ENCODE measurements at places on chromosomes 1 and 21.

GRCh38 chr1:235657269-235657668 lies 7.7 kb upstream of the GNG4 start:
- no peak for DNase-seq

GRCh38 chr1:161218301-161219077 lies 3.4 kb downstream of the FCER1G start:
- no peak for DNase-seq

- no peak for DNase-seq
These were observed 126.8 kb upstream of the COL6A1 start for GRCh38 chr21:45854690-45855247.

DNA sequence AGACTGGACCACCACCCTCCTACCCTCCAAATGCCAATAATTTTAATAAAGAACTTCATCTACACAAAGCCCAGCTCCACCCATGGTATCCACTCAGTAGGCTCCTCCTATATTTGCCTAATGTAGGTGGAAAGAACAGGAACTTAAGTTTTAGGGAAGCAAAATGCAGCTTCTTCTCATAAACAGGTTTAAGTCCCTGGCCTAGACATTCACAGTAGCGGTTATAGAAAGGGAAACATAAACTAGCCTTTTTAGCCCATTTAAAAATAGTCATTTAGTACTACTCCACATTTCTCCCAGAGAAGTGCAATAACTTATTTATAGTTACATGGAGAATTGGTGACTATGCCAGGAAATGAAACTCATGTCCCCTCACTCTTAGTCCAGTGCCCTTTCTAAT lies 56.6 kb upstream of the CPLANE2 start:
- DNase-seq = no peak

- no peak for DNase-seq
These were observed 76.2 kb upstream of the KIAA1614 start for GRCh38 chr1:180836449-180836848.

DNA sequence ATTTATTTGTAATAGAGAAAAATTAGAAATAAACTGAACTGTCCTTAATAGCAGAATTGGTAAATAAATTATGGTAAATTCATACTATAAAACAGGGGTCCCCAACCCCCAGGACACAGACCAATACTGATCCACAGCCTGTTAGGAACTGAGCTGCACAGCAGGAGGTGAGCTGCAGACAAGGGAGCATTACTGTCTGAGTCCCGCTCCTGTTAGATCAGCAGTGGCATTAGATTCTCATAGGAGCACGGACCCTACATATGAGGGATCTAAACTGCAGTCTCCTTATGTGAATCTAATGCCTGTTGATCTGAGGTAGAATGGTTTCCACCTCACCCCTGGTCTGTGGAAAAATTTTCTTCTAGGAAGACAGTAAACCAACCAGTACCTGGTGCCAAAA lies 7.5 kb downstream of the WDR47 start:
- DNase-seq = no peak

DNA sequence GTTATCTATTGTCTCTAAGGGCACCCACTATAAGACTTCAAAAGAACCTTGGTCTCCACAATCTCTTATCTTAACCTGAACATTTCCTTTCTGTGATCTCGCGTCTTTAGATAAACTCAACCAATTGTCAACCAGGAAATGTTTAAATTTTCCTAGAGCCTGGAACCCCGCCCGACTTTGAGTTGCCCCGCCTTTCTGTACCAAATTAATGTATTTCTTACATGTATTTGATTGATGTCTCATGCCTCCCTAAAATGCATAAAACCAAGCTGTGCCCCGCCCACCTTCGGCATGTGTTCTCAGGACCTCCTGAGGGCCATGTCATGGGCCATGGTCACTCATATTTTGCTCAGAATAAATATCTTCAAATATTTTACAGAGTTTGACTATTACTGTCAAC lies 5.9 kb upstream of the CXADR start:
- no peak for DNase-seq

GRCh38 chr1:8641377-8641997 lies 176.0 kb downstream of the RERE start:
- DNase-seq = no peak

GRCh38 chr21:46152927-46153246 lies 2.5 kb downstream of the FTCD start:
- DNase-seq = no peak

GRCh38 chr1:110118636-110119396 lies 6.6 kb downstream of the UBL4B start:
- no peak for DNase-seq

GRCh38 chr21:33070998-33071769 lies 1.2 kb downstream of the OLIG1 start:
- no peak for DNase-seq

- no peak for DNase-seq
These were observed 30.9 kb upstream of the CACYBP start for GRCh38 chr1:174968750-174969244.

DNA sequence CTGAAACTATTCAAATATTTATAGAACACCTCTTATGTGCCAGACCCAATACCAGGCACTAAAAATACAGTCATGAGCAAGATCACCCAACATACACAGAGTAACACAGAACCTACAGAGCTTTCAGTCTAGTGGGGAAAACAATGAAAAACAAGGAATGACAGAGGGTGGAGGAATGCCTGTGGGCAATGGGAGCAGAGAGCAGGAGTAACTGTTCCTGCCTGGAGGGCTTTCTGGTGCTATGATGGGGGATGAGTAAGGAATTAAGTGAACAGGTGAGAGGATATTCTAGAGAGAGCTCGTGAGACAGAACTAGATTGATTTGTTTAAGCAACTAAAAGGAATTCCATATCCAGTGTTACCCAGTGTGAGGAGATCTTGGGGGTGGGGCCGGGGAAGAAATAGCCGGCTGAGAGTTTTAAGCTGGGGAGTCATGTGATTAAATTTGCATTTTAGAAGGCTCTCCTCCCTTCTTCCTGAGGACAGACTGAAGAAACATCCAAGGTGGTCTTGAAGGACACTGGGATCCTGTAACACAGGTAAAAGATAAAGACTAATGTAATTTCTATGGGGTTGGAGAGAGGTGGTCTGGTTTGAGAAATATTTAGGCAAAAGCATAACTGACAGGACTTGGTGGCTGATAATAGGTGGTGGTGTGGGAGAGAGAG lies 2.1 kb upstream of the CD53 start:
- no peak for DNase-seq

DNA sequence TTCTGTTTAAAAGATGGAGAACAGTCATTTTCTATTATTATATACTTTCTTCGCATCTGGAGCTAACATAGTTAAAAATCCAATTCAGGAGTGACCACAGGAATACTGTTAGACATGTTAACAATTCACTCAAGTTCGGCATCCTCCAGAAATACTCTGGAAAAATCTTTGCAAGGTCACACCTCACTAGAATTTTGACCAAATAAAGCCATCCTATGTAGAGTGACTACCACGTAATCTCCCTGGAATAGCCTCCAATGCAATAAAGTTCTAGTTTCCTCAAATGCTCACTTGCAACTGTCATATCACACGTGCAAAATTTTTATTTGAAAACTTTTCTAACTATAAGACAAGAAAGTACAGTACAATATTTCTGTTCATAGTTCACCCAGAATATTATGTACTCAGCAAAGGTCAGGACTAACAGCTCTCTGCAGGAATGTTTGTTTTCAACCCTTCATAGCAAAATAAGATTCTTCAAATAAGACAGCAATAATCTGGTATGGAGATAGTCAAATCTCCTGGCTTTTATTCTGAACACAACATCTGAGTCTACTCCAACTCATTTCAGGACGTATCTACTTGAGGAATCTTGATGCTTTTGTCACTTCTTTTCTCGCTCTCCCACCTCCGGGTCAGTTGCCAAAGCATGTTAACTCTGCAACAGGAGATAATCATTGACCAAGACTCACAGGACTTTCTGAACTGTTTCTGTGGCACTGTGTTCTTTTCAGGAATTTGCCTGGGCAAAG lies 82.6 kb downstream of the GDAP2 start:
- DNase-seq = no peak

GRCh38 chr1:125065821-125066180 lies 3881.0 kb downstream of the SRGAP2C start:
- no peak for DNase-seq

GRCh38 chr1:162357681-162358266 lies 18.9 kb downstream of the SPATA46 start:
- DNase-seq = no peak

DNA sequence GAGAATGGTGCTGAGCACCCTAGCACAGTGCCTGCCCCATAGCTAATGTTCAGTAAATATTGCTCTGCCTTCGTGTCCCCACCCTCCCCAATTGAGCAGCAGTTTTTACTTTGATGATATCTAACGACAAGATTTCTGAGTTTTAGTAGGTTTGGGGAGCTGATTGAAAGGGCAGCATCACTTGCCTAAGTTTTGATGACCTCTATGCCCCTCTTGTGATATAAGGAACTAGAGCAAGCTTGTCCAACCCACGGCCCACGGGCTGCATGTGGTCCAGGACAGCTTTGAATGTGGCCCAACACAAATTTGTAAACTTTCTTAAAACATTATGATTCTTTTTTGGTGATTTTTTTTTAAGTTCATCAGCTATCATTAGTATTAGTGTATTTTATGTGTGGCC lies 1.6 kb downstream of the CNIH4 start:
- no peak for DNase-seq

- DNase-seq = no peak
These were observed 11.6 kb downstream of the IFI6 start for GRCh38 chr1:27660300-27660835.

DNA sequence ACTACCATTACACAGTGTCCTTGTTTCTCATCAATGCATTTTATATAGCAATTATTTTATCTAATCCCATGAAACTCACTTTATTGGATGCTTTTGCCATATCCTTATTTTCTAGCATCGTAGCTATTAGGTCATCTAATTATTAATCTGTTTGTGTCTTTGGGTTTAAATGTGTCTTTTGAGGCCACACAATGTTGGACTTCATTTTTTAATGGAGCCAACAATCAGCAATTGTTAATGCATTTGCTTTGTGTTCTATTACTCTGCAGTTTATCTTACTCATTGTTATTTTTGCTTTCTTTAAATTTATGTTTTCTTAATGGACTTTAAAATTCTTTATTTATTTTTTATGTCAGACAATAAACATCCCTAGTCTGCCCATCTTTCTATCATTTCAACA lies 1.8 kb upstream of the HSD11B1 start:
- no peak for DNase-seq

DNA sequence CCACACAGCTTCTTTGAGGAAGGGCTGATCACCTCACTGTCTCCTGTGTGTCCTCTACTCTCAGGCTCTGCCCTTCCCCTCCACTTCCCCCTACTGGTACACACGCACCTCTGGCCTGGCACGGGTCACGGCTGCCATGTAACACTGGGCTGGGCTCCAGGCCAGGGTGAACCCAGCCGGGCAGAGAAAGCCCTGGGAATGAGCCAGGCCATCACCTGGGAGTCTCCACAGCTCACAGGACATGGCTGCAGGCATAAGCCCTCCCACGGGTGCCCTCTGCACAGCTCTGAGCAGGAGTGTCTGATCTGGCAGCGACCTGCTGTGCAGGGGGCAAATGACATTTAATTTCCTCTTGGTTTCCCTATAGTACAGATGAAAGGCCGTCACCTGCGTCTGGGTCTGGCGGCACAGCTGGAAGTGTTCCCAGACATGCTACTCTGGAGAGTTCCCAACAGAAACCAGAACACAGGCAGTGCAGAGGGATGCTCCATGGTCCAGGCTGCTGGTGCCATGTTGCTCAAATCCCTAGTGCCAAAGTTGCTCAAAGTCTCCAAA lies 61.2 kb downstream of the ERI3 start:
- DNase-seq = no peak

DNA sequence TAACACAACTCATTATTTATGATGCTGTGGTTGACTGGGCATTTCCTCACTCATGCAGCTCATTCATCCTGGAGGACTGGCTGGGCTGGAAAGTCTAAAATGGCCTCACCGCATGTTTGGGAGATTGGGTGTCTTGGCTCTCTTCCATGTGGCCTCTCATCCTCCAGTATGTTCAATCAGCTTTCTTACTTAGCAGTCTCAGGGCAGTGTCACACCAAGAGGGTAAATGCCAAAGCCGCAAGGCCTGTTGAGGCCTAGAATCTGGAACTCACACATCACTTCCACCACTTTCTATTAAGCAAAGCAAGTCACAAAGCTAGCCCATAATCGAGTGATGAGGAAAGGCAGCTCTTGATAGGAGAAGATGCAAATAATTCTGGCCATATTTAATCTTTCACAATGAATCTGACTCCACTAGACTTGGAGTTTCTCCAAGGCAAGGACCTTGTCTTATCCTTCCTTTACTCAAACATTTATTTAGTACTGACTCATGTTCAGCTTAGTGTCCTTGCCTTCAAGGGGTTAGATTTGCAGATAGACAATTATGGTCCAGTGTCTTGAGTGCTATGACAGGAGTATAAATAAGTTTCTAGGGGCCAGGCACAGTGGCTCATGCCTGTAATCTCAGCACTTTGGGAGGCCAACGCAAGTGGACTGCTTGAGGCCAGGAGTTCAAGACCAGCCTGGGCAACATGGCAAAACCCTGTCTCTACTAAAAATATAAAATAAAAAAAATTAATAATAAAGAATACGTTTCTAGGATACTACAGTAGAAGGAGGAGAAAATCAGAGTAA lies 45.1 kb downstream of the TMEM53 start:
- no peak for DNase-seq

DNA sequence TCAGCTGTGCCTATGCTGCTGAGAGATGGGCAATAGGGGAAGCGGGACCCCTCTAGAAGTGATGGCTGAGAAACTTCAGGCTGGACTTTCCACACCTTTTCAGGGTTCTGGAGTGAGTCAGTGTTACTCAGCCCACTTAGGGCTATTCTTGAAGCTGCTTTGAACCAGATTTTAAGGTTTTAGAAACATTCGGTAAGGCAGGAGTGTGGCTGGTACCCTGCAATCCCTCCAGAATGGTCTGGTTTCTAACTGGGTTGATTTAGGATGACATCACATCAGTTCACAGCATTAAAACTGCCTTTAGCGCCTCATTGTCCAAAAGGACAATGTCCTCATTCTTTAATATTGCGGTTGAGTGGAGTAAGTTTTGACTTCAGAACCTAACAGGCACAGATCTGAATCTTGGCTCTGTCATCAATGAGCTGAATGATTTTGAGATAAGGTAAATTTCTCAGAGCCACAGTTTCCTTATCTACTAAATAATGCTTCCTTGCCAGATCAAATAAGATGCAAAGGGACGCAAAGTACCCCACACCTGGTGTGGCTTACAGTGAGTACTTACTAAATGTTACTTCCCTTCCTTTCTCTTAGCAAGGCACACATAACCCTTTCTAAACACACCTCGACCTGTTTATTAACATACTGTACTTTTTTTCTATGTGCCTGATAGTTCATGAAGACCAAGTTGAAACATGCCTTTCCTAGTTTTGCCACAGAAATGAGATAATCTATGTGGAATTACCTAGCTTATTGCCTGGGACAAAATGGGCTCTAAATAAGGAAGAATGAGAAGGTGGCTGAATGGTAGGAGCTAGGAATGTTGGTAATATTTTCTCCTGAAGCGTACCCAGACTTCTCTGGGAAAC lies 209.8 kb downstream of the ROR1 start:
- DNase-seq = no peak

- no peak for DNase-seq
These were observed 27.0 kb upstream of the PPP1R15B start for GRCh38 chr1:204438628-204439027.

- DNase-seq = no peak
These were observed 204.4 kb downstream of the SLC35F3 start for GRCh38 chr1:234108921-234109320.
